Stimulated activated naive CD8-positive, alpha-beta T cell treated with anti-CD3 and anti-CD28 coated beads, Interleukin-15, Interleukin-2, amounts not matched to agents 100 U/mL and 50 U/mL, for 24 hours (primary cell): ENCODE measurements at places on chromosomes 6 and 20.

GRCh38 chr20:59672576-59672975, 68.2 kb downstream of the PHACTR3 start:
- DNase-seq = no peak

- no peak for DNase-seq
Observed at GRCh38 chr6:37688078-37688850, 9.4 kb downstream of the MDGA1 start.

DNA sequence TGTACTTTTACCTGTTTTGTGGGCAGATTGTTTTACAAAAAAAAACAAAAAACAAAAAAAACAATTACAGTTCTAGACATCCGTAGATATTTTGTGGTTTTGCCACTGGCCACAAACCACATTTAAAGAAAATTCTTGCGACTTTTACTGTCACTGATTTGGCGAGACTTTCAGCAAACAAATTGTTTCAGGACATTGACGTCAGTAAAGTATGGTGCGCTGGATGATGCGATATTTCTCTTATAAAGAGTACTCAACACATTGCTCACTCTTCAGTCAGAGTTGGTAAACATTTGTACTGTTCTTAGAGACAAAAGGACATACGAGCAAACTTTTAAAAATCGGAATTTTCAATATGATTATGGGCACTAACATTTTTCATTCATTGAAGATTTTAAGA, 229.8 kb downstream of the HAO1 start:
- DNase-seq = no peak

DNA sequence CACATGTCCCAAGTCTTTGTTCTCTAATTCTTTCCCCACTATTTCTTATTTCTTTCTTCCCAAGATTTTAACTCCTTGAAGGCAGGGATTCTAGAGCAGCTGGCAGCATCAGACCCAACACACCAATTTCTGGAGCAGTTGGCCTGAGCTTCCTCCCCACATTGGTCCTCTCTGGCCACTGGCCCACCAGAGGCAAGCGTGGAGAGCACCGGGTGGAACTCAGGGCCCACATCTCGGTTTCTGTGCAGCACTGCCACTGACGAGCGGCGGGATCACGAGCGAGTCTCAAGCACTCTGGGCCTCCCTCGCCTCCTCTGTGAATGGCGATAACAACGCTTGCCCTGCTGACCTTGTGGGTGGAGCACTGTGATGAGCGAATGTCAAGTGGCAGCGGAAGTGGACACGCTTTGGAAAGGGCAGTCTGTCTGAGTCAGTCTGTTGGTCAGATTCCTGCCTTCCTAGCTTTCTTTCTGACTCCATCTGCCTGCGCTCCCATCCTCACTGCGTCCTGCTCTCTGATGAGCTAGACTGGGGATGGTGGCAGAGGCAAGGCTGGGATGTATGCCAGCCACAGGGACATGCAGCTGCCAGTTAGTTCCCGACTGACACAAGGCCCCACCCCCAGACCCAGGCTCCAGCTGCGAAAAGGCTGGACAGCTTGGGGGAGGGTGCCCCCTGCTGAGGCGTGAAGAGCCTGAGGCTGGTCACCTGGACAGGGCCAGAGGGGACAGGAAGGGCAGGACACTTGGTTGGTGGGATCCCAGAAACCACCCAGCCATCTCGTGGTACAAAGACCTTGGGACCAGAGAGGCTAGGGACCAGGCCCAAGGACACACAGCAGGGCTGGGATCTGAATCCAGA, 4.5 kb upstream of the SPDEF start:
- no peak for DNase-seq

- DNase-seq = no peak
Observed at GRCh38 chr6:67870321-67870720, 764.8 kb upstream of the ADGRB3 start.

- DNase-seq = no peak
Observed at GRCh38 chr20:23449421-23449820, 3.3 kb downstream of the CST11 start.
